Inflammatory macrophage (primary cell): ENCODE measurements at places on chromosomes 3 and 15.

GRCh38 chr3:191963182-191963581, 502.2 kb downstream of the PYDC2 start:
- DNase-seq: no peak

DNA sequence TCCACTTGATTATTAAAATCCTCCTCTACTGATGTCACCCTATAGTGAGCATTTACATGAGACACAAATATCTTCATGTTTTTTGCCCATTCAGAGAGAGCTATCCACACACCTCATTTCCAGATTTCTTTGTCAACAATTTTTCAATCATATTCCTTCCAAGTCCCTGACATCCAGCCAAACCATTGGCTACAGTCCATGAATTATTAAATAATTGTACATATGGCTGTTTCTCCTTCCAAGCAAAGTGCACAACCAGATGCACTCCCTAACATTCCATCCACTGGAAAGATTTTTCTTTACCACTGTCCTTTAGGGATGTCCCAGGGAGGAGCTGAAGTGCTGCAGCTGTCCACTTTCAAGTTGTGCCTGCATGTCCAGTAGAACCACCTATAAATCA, 328.0 kb upstream of the MDFIC2 start:
- no peak for DNase-seq

DNA sequence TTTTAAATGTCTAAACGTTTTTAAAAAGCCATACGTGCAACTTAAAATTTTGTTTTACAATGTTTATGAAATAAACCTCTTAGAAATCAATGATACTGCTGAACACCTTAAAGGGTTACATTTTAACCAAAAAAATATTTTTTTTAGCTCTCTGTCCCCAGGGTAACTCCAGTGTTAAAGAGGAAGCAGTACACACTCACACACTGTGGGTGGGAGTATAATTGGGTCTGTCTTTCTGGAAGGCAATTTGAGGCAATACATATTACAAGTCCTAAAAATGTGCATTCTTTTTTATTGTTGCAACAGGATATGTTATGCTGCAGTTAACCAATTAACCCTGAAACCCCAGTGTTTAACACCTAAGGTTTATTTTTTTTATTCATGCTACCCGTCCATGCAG, 34.1 kb downstream of the WHAMM start:
- peak; percentile 78 for DNase-seq

DNA sequence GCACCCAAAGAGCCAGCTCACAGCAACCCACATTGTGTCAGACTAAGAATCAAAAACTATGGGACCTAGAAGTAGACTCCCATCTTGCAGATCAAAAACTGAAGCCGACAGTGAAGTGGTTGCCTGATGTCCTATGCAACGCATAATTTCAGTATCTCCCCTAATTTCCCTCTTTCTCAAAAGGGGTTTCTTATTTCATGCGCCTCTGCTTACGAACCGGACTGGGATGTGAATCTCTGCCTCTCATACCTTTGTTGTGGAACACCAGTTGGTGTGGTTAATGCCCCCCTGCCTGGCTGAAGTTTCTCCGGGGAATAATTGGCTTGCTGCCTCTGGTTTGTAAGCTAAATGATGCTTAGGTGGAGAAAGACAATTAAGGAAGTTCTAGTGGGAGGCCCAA, 514 bp upstream of the FAM174B start:
- no peak for DNase-seq

DNA sequence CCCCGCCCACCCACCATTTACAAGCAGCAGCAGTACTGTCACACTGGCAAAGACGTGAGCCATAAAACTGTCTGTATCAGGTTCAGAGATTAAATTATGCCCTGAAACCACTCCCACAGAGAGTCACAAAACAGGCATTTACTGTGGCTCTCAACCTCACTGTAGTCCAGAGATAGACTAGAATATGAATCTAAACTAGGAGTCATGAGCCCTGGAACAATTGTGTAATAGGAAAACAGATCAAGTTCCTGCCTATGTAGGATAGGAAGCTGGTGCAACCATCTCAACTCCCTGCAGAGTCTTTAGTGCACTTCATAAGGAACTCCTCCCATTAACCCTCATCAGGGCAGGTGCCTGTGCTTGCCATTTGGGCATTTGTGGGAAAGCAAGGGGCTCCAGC, 61.7 kb downstream of the FAM227B start:
- no peak for DNase-seq

DNA sequence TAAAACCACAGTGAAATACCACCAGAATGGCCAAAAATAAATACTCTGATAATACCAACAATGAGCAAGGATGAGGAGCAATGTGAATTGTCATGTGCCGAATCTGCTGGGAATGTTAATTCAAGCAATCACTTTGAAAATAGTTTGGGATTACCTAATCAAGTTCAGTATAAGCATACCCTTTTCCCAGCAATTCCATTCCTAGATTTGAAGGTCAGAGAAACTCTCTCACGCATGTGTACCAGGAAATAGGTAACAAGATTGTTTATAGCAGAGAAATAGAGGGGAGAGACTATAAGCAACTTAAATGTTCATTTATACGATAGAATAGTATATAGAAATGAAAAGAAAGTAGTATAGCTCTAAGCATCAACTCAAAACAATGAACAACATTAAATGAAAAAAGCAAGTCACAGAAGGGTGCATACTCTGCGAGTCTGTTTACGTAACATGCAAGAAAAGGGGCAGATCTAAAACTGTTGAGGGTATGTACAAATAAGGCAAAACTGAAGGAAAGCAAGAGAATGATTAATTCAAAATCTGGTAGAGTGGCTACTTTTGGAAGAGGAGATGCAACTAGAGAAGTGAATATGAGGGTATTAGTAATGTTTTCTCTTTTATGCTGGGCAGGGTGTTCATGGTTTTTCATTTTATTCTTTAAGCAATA, 27.4 kb downstream of the TMOD3 start:
- no peak for DNase-seq

DNA sequence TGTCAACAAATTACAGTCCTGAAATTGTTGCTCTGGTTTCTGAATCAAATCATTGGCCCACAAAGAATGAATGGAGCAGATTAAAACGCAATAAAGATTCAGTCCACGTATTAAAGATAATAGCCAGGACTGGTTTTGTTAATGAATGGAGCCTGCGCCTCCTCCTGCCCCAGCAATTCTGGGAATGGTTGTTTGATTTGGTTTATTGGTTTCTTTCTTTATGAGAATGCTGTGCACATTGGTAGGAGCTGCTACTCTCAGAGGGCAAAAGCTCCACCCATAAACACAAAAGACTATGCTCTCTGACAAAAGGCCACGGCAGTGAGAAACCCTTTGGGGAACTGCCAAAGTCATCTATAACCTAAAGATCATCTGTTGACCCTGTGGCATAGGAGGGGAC, 261.1 kb downstream of the ABHD5 start:
- no peak for DNase-seq

DNA sequence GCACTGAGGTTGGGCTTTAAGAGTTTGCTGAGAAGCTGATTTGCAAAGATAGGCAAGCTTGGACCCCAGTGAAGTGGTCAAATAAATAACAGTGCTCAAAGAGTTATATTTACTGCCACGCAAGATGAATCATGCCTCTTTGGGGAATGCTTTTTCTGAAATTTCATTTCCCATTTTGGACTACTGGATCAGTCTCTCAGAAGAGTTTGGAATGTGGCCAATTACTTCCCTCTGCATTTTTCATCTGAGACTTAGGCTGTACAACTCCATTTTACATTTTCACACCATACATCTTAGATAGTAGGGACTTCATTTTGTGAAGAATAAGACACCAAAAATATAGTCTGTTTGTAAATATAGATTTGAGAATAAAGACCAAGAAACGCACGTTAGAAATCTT, 419.7 kb downstream of the FGF12 start:
- DNase-seq: no peak

GRCh38 chr15:69885173-69885955, 212.4 kb downstream of the TLE3 start:
- no peak for DNase-seq

DNA sequence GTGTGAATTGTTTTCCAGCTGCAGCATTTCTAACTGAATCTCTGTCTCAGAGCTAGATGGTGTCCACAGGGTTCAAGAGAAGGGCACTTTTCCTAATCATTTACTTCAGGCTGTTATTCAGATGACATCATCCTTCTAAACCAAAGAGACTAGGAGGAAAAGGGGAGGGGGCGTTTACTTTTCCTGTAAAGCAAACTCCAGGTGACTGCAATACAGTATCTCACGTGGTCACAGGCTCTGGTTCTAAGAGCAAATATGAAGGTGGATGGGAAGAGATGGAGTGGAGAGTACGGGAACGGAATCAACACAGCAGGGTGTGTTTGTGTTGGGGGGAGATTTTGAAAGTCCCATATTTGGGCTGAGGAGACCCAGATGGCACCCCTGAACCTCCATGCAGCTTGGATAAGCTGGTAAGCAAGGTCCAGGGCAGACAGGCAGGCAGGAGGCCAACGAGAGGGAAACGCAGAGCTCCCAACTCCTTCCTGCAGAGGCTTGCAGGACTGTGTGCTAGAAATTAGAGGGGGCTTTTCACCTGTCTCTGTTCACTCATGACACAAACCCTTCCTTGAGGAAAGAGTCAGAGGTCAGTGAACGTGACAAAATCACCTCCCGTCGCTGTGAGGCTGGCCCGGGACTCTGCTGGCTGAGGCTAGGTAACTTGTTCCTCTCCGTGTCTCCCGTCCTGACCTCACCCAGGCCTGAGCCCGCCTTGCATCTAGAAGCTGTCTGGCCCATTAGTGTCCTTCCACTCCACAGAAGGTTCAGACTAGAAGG, 151.2 kb downstream of the OPA1 start:
- DNase-seq: no peak

GRCh38 chr3:37987751-37988179, 2.8 kb upstream of the VILL start:
- DNase-seq: no peak

DNA sequence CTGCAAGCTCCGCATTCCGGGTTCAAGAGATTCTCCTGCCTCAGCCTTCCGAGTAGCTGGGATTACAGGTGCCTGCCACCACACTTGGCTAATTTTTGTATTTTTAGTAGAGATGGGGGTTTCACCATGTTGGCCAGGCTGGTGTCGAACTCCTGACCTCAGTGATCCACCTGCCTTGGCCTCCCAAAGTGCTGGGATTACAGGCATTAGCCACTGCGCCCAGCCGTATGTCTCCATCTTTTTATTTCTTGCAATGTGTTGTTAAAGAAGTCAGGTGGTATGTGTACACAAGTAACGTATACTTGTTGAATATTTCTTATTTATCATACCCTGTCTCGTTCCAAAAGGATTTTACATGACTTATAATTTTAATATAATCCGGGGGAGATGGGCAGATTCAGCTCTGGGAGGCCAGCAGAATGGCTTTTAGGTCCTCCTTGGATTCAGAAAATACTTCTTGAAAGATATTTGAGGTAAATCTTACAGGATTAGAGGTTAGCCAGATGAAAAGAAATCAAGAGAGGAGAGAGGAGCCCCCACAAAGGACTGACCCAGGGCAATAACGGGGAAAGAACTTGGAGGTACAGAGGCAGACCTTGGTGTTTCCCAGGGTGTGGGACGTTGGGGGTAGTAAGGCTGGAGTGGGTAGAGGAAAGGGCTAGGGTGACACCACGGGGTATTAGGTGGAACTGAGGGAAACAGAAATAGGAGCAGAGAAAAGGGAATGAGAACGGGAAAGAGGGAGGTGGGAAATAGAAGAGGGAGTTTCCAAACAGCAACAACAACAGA, 27.2 kb upstream of the MUC20 start:
- DNase-seq: no peak

- no peak for DNase-seq
Measured at GRCh38 chr3:166322391-166322790, 485.2 kb upstream of the BCHE start.

- DNase-seq: no peak
Measured at GRCh38 chr3:48738926-48739616, 22.1 kb upstream of the IP6K2 start.

DNA sequence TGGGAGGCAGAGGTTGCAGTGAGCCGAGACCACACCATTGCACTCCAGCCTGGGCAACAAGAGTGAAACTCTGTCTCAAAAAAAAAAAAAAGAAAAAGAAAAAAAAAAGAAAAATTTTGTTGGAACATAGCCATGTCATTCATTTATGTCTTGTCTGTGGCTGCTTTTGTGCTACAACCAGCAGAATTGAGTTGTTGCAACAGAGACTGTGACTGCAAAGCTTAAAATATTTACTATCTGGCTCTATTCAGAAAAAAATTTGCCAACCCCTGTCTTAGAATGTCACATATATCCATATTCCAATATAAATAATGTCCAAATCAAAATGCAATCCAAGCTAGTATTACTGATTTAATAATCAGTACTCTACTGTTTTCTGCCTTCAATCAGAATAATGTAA, 25.1 kb downstream of the CD80 start:
- DNase-seq: no peak
